Chondrocyte (in vitro differentiated cells): ENCODE measurements at places on chromosomes 6 and 20. TPM values are rescaled to one million over a fixed set of nuclear protein-coding genes. Genes with fewer than 3 reads are reported as not detected.

Gene VIP
- total RNA-seq, result not detected in 3 replicates

DNA sequence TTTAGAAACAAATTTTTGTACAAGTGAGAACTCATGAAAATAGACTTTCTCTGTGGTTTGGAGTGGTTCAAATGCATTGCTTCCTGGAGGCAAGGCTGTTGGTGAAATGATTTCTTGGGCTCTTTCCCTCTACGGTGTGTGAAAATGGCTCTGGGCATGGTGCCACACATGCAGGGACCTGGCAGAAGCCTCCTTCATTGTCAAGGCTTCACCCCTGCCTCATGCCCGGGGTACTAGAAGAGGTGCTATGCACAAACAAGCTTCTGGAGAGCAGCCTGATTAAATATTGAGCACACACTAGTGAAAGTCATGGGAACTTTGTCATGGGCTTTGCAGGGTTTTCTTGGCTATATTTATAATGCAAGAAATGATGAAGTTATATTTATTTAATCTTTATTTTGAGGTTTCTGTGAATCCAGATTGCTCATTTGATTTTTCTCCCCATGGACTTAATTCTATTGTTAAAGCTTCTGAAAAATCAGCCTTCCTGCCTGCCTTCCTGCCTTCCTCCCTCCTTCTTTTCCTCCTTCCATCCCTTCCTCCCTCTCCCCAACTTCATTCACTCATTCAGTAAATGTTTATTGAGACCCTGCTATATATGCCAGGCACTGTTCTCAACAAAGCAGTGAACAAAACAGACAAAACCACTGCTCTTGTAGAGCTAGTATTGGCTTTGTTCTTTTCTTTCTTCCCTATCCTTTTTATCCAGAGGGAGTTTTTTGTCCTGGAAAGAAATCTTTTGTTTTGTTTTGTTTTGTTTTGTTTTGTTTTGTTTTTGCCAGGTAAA is 21.0 kb downstream of the C6orf89 start:
- peaks cover 19% of the 10 kb centered on the region for H3K36me3 ChIP-seq
- no peak for DNase-seq
- no peak overlapping the region for H3K4me3 ChIP-seq
- peaks cover 38% of the 10 kb centered on the region for H3K4me1 ChIP-seq
- no peaks in the 10 kb centered on the region for H3K27me3 ChIP-seq

Gene VGLL2
- not detected in 3 replicates for total RNA-seq

Gene HDGFL1
- total RNA-seq, result not detected in 3 replicates

DNA sequence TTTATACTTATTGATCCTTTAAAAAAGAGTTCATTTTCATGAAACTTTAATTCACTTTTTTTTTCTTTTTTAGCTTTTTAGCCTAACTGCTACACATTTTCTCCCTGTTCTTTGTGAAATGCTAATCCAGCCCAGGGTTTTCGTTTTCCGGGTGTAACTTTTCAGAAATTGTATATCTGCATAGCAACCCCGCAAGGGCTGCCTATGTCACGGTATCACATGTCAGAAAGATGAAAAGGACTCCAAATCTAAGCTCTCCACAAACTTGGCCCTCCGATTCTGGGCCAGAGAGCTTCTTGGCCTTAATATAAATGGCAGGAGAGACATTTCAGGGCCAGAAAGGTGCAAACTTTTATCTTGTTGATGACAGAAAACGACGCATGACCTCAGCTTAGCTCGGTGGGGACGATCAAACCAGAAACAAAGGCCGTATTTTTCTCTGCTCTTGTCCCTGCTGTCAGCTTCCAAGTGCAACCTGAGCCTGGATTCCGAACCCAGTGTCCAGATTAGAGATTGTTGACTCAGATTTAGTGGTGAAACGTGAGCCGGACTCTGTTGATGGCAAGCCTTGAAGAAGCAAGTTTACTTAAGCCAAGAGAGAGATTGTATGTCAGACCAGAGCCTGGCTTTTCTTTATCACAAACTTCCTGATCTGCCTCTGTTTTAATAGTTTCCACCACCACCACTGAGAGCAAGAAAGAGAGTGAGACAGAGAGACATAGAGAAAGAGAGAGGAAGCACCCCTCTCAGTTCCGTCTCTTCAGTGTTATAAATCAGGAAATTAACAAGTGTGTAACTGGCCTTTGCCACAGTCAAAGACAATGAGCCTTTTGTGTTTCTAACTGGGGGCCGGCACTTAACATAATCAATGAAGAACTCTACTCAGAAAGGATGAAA is 157.8 kb downstream of the SCML4 start:
- H3K36me3 ChIP-seq, result no peaks in the 10 kb centered on the region
- H3K4me3 ChIP-seq, result no peak overlapping the region
- no peak for DNase-seq
- H3K27me3 ChIP-seq, result peaks cover 4% of the 10 kb centered on the region
- peaks cover 28% of the 10 kb centered on the region for H3K4me1 ChIP-seq

Gene UNC5CL
- total RNA-seq, result 0.25 to 0.36 TPM in 2 of 3 replicates, not detected in the other

- peaks cover 20% of the 10 kb centered on the region for H3K27me3 ChIP-seq
- no peak for DNase-seq
- no peaks in the 10 kb centered on the region for H3K4me1 ChIP-seq
- no peaks in the 10 kb centered on the region for H3K36me3 ChIP-seq
Observed at GRCh38 chr6:116840091-116840490, 11.2 kb upstream of the GPRC6A start.

Gene TAGAP
- total RNA-seq, result not detected in 3 replicates

DNA sequence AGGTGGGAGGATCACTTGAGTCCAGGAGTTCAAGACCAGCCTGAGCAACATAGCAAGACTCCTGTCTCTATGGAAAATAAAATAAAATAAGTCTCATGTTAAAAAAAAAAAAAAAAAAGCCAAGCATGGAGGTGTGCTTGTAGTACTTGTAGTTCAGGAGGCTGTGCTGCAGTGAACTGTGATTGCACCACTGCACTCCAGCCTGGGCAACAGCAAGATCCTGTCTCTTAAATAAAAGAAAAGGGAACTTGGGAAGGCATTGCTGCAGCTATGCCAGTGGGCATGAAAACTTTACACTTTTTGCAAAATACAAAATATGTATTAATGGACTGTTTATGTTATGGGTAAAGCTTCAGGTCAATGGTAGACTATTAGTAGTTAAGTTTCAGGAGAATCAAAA is 37.5 kb upstream of the REV3L start:
- DNase-seq, result no peak
- peaks cover 6% of the 10 kb centered on the region for H3K36me3 ChIP-seq
- H3K4me1 ChIP-seq, result peaks cover 24% of the 10 kb centered on the region
- H3K27me3 ChIP-seq, result no peaks in the 10 kb centered on the region

DNA sequence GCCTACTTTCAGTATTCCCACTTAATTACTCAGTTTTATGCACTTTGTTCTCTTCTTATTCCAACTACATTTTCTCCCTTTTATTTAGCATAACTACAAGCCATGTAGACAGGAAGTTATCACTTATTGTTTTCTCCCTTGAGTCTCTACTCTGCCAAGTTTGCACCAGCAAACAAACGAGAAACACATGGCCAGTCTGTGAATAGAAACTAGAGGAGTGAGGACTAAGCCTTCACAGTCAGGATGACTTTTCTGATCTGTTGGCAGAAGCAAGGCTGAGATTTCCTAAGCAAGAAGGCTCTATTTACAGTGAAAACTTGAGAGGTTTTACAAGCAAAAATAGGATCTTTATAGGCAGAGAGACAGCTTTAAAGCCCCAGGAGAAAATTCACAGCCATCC is 69.8 kb upstream of the TINAG start:
- H3K36me3 ChIP-seq, result no peaks in the 10 kb centered on the region
- DNase-seq, result no peak
- no peak overlapping the region for H3K4me3 ChIP-seq
- no peaks in the 10 kb centered on the region for H3K27me3 ChIP-seq

GRCh38 chr6:136723780-136724179 is 68.5 kb downstream of the MAP3K5 start:
- peaks cover 15% of the 10 kb centered on the region for H3K4me1 ChIP-seq
- H3K27ac ChIP-seq, result no peak overlapping the region
- DNase-seq, result no peak
- H3K4me3 ChIP-seq, result no peak overlapping the region
- no peaks in the 10 kb centered on the region for H3K27me3 ChIP-seq

Gene TREM2
- total RNA-seq, result not detected in 3 replicates

DNA sequence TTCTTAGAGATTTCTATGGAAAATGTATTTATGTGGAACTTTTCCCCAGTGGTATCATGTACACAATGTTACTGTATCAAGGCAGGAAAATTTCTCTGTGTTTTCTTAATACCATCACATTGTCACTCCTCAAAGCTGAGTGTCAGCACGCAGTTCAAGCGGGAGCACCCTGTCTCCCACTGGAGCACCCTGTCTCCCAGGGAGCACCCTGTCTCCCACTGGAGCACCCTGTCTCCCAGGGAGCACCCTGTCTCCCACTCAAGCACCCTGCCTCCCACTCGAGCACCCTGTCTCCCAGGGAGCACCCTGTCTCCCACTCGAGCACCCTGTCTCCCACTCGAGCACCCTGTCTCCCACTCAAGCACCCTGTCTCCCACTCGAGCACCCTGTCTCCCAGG is 51.3 kb downstream of the PSMG4 start:
- no peak overlapping the region for H3K27ac ChIP-seq
- H3K36me3 ChIP-seq, result peaks cover 6% of the 10 kb centered on the region
- H3K27me3 ChIP-seq, result no peaks in the 10 kb centered on the region
- no peak overlapping the region for H3K4me3 ChIP-seq

DNA sequence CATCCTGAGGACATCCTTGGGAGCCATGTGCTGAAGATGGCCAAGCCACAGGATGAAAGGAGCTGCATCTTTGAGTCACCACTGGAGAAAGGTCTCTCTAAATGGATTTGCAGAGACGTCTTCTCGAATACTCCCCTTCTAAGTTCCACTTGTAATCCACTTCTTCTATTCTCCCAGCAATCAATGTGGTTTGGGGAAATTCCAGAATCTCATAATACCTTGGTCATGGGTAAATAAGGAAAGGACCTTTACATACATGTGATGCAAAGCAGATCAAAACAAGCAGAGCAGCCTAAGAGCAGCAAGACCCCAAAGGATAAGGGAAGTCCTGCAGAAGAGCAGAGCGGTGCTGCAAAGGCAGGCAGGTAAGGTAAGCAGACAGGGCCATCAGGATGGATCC is 35.3 kb downstream of the TRIM38 start:
- DNase-seq, result no peak
- H3K27ac ChIP-seq, result no peak overlapping the region
- H3K36me3 ChIP-seq, result peaks cover 6% of the 10 kb centered on the region
- peaks cover 4% of the 10 kb centered on the region for H3K4me1 ChIP-seq
- no peaks in the 10 kb centered on the region for H3K27me3 ChIP-seq

Gene SCRT2
- total RNA-seq, result not detected in 3 replicates

GRCh38 chr6:29553268-29554057 is 6.1 kb downstream of the UBD start:
- peaks cover 13% of the 10 kb centered on the region for H3K4me1 ChIP-seq
- no peak for DNase-seq
- H3K36me3 ChIP-seq, result no peaks in the 10 kb centered on the region
- peak overlapping the region; percentile 56 for H3K4me3 ChIP-seq

DNA sequence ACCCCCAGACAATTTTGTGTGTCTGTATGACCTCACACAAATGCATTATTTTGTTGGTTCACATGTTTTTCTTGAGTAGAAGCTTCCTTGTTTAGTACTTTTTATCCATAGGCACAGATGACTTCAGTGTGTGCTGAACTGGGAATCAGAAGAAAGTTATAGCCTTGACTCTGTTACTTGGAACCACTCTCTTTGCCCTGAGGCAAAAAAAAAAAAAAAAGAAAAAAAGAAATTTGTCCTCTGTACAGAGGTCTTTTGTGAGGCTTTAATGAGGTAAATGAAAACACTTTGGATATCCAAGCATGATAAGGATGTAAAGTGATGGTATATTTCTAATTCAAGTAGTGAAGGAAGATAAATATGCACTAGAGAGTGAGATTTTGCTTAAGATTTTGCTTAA is 51.9 kb downstream of the TRMT11 start:
- no peak overlapping the region for H3K4me3 ChIP-seq
- peaks cover 58% of the 10 kb centered on the region for H3K4me1 ChIP-seq
- no peak overlapping the region for H3K27ac ChIP-seq
- no peaks in the 10 kb centered on the region for H3K27me3 ChIP-seq
- peaks cover 11% of the 10 kb centered on the region for H3K36me3 ChIP-seq

Gene SUMO4
- 1.1 to 2.8 TPM (median 1.5 TPM) in 3 replicates for total RNA-seq

Gene OSBPL2
- 44.4 to 49.0 TPM (median 48.3 TPM) in 3 replicates for total RNA-seq

- no peak for DNase-seq
- H3K27me3 ChIP-seq, result peaks cover 22% of the 10 kb centered on the region
- H3K4me1 ChIP-seq, result no peaks in the 10 kb centered on the region
- no peak overlapping the region for H3K27ac ChIP-seq
Observed at GRCh38 chr6:43823879-43824702, 54.1 kb downstream of the VEGFA start.

DNA sequence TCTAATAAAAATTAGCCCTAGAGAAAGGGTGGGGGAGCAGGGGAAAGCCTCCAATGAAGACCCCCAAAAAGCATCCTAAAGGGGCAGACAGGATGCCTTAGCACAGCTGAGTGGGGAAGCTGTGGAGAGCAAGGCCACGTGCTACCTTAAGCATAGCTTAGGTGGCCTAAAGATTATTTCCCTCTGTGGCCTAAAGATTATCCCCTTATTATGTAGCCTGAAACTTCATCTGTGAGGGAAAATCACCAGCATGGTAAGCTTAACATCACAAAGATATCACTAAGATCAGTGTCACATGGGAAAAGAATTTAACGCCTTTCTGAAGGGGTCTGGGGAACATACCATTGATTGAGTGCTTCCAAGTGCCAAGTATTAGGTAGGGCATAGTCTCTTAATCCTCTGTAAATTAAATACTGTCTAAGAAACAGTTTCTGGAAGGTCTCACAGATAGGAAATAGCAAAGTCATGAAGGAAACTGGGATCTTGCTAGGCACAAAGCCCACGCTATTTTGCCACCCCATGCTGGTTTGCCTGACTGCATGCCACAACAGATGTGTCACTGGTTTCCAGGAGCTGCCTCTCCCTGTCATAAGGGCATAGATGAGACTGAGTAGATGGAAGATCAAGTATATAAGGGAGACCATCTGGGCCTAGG is 170.0 kb downstream of the HACE1 start:
- peaks cover 2% of the 10 kb centered on the region for H3K36me3 ChIP-seq
- H3K4me1 ChIP-seq, result peaks cover 27% of the 10 kb centered on the region
- no peak overlapping the region for H3K4me3 ChIP-seq
- no peaks in the 10 kb centered on the region for H3K27me3 ChIP-seq
- peak overlapping the region; percentile 82 for H3K27ac ChIP-seq

Gene SLC22A1
- total RNA-seq, result 1.5 to 3.3 TPM (median 2.9 TPM) in 3 replicates

DNA sequence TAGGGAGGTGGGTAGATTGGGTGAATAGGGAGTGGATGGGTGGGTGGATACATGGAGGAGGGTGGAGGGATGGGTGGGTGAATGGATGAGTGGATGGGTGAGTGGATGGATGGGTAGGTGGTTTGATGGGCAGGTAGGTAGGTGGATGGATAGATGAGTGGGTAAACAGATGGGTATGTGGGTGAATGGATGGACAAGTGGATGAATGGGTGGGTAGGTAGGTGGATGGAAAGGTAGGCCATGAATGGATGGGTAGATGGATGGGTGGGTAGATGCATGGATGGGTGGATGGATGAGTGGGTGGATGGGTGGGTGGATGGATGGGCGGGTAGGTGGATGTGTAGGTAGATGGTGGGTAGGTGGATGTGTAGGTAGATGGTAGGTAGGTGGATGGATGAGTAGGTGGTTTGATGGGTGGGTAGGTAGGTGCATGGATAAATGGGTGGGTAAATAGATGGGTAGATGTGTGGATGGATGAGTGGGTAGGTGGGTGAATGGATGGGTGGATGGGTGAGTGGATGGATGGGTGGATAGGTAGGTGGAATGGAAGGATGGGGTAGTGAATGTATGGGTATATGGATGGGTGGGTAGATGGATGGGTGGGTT is 51.4 kb downstream of the NPEPL1 start:
- no peak overlapping the region for H3K4me3 ChIP-seq
- no peak overlapping the region for H3K27ac ChIP-seq
- H3K36me3 ChIP-seq, result no peaks in the 10 kb centered on the region
- DNase-seq, result no peak
- H3K27me3 ChIP-seq, result peaks cover 46% of the 10 kb centered on the region
- H3K4me1 ChIP-seq, result no peaks in the 10 kb centered on the region
